ENCODE measurements at places on chromosomes 11 and 22. TPM values are rescaled to one million over a fixed set of nuclear protein-coding genes. Genes with fewer than 3 reads are reported as not detected.

DNA sequence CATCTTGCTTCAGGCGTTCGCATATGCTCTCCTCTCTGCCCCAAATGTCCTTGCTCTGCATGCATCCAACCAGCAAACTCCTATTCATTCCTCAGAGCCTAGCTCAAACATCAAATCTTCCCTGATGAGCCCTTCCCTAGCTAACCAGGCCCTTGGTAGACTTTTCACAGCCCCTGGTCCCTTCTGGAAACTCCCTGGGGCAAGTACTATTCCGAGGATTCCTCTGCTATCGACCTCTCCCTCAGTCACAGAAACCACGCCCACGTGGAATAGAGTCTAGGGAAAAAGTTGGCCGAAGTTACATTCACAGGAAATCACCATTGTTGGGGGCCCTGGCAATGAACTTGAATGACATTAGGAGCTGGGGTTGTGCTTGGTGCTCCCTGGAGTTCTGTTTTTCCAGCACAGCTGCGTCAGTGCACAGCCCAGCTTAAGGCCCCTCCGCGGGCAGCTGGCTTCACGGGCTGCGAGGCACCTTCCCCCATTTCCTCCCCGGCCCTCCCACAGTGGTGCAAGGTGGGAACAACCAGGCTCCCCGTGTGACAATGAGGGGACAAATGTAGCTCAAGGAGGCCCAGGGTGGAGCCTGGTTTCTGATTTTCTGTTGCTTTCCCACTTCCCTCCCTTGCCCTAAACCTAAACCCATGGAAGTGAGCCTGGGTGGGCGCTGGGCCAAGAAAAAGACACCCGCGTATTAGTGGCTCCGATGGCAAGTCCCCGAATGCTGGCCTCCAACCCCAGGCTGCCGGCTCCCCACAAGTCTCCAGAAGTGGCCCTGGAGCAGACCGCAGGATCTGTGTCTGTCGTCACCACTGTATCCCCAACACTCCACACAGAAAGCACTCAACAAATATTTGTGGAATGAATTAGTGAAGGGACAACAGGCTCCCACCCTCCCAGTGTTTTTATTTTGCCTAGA is 4.3 kb upstream of the ATP5MGL start:
- no peak for DNase-seq

GRCh38 chr11:115425250-115425649 is 79.0 kb downstream of the CADM1 start:
- no peak for DNase-seq

- DNase-seq = no peak
These were observed 23.7 kb upstream of the RFPL3 start for GRCh38 chr22:32333769-32334659.

GRCh38 chr22:49720279-49720959 is 107.3 kb downstream of the BRD1 start:
- DNase-seq = no peak

- DNase-seq = no peak
These were observed 35.5 kb downstream of the SYT7 start for GRCh38 chr11:61545341-61545740.

GRCh38 chr22:43828998-43829782 is 17.1 kb upstream of the EFCAB6 start:
- no peak for DNase-seq

GRCh38 chr22:35632935-35633334 is 15.3 kb upstream of the APOL6 start:
- DNase-seq = no peak

Gene TRIM48
- not detected for total RNA-seq

Gene MMP20
- not detected for total RNA-seq

Gene CSF2RB
- total RNA-seq = 3.2 TPM

Gene PELI3
- total RNA-seq = 23.9 TPM

Measured in prostate gland (tissue), 2 donors.